ENCODE measurements at places on chromosomes 5 and 9.

GRCh38 chr9:37902796-37903646, 906 bp downstream of the SLC25A51 start:
- DNase-seq, result no peak

DNA sequence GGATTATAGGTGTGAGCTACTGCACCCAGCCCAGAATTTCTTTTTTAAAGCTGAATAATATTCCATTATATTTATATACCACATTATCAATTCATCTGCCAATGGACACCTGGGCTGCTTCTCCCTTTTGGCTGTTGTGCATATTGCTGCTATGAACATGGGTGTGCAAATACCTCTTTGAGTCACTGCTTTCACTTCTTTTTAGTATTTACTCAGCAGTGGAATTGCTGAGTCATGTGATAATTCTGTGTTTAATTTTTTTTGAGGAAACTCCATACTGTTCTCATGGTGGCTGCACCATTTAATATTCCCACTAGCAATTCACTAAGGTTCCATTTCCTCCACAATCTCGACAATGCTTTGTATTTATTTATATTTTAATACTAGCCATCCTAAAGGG, 36.1 kb upstream of the KIF4B start:
- no peak for DNase-seq

GRCh38 chr5:1468247-1468612, 23.0 kb upstream of the SLC6A3 start:
- DNase-seq, result peak; percentile 58

- no peak for DNase-seq
Measured at GRCh38 chr5:38381361-38381760, 123.0 kb downstream of the EGFLAM start.

DNA sequence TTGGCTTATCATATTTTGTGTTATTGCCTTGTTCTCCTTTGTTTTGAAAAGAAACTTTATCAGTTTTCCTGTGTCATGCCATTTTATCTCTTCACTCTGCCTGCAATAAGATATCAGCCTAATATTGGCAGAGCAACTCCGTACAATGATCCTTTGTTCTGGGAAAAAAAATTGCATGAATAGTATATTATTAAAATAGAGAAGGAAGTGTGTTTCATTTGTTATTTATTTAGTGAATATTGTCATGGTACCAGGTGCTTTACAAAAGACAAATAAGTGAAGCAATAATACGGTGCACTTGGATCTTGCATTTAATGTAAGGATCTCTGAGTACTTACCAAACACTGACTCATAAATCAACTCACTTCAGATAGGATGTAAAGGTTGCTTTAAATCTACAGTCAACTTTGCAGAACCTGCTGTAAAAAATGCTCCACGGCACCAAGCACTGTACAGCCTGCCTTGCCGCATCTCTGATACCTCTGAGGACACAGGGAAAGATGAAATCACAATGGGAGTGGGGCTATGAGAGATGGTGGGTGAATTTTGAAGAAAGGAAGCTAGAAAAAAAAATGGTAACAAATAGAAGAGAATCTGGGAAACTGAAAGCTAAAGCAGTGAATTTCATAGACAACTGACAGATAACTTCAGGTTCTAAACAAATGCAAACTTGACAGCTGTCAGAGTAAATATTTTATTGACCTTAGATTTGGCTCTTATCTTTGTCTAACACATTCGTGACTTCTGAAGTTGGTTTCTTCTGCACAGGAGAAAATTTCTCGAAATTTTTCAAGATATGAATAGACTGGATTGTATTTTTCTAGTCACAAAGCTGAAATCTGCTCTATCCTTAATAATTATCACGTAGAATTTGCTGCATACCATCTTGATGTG, 232.1 kb downstream of the ENC1 start:
- no peak for DNase-seq

GRCh38 chr5:393846-394275, 49.1 kb upstream of the EXOC3 start:
- DNase-seq, result no peak

DNA sequence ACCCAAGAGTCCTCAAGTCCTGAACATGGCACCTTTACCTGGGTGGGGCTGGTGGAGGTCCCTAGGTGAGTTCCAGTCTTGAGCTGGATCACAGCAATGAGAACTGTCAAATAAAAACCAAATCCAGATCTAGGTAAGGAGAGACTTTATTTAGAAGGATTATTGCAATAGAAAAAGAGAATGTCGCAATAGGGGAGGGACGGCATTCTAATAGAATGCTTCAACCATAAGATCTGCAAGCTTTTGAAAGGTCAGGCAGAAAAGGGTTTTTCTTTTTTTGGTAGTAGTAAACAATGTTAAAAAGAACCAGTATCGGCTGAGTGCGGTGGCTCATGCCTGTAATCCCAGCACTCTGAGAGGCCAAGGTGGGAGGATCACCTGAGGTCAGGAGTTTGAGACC, 5.2 kb upstream of the GCNT1 start:
- no peak for DNase-seq

DNA sequence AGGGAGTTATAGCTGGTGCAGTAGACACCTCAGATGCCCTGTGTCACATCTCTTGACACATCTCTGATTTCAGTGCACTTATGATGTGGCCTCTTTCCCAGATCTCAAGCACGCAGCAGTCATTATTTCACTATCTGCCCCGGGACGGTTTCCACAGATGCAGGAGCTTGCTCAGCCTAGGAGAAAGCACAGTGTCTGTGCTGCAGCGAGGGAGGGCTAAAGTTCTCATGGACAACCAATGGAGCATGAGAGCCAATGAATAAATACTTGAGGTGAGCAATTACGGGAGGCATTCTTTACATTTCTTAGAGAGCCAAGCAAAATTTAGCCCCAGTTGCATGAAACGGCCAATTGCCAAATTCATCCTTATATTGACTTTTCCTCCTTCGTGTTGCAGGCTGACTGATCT, 7.4 kb upstream of the MOB3B start:
- DNase-seq, result no peak

DNA sequence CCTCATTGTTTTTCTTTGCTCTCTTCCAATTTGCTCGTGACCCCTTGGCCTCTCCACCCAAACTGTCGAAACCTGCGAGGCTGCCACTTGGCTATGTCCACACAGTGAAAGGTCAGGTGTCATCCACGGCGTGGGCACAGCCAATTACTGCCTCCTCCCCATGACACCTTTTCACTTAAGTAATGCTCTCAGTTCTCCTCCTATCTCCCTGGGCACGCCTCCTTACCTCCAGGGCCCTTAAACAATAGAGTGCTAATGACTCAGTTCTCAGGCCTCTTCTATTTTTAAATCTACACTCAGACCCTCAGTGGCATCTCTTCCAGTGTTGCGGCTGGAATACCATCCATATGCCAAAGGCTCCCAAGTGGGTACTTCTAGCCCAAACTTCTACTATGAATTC, 256.8 kb downstream of the ROR2 start:
- DNase-seq, result no peak

- no peak for DNase-seq
Measured at GRCh38 chr9:19310246-19310645, 69.8 kb downstream of the RPS6 start.

DNA sequence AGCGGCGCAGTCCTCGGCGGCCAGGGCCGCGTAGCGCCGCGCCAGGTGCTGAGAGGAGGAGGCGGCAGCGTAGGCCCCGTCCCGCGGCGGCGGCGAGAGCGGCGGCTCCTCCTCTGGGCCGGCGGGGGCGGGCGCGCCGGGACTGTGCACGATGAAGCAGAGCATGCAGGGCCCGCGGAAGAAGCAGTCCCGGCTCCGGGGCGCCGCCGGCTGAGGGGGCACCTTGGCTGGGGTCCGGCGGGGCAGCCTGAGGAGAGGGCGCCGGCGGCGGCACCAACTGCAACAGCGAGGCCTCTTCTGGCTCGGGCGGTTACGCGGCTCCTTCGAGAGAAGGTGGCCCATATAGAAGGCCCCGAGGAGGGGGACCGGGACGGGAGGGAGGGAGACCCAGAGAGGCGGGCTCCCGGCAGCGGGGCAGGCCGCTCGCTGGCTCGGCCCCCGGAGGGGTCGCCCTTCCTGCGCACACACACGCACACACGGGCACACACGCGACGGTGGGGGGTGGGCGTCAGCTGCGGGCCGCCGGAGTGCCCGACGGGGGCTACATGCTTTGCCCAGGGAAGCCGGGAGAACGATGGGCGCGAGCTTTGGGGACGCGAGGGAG, 446 bp downstream of the FBXL17 start:
- DNase-seq, result peak; percentile 72

DNA sequence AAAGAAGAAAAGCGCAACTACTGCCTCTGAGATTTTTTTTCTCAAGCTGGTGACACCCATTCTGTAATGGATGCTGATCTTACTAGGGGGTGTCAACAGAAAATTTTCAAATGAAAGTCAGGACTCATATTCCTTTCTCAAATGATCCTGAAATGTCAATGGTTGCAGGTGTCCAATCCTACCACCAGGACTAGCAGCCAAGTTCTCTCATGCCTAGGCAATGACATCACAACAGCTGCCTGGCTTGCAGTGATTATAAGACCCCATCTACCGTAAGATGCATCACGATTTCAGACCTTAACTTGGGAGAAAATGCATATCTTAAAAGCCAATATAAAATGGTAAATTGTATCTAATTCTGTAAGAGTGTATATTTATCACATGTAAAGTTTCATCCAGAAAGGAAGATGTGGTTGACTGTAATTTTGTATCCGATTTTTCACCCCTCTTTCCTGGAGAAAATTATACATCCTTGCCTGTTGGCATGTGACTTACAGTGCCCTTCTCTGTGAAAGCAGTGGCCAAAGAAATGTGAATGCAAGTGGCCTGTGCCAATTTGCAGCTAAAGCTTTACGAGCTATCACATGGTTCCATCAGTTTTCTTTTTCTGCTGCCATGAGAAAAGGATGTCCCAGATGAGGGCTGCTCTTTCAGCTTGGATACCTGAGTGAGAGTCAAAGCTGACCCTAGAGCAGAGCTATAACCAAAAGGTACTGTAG, 104.4 kb downstream of the DENND1A start:
- DNase-seq, result no peak

DNA sequence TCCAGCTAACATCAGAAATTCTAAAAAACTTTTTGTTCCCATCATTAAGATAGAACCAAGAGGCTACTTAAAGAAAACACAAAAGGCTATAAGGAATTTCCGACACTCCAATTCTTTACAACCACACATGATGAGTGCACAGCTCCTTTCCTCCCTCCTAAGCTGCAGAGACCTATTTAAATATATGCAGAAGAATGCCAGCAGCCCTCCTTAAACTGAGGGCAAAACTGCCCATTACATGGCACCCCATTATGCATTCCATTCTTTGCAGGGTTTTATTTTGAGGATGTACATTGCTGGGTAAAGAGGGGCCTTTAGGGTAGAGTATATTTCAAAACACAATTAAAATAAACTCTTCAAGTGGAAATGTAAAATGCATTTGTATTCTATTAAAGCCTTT, 502.9 kb downstream of the RASEF start:
- no peak for DNase-seq

- peak; percentile 56 for DNase-seq
Measured at GRCh38 chr9:77433675-77434445, 214.3 kb downstream of the GNA14 start.

DNA sequence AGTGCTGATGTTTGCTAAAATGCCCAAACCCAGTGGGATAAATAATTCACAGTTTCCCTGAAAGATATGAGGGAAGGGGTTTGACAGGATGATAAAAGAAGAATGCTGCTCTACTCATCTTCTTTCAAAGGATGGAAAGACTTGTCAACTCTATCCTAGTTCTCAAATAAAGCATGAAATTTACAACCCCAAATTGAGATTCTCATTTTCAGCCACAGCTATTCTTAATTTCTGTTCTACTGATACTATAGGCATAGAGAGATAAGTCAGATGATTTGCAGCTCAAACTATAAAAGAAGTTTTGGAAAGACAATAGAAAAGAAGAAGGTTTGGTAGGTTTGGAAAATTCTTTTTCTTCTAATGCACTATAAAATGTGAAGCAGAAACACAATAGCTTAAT, 542.6 kb downstream of the CSNK1G3 start:
- no peak for DNase-seq

- no peak for DNase-seq
Measured at GRCh38 chr5:136740228-136740627, 374.9 kb upstream of the TRPC7 start.

GRCh38 chr9:136078024-136078423, 17.1 kb downstream of the NACC2 start:
- DNase-seq, result no peak

DNA sequence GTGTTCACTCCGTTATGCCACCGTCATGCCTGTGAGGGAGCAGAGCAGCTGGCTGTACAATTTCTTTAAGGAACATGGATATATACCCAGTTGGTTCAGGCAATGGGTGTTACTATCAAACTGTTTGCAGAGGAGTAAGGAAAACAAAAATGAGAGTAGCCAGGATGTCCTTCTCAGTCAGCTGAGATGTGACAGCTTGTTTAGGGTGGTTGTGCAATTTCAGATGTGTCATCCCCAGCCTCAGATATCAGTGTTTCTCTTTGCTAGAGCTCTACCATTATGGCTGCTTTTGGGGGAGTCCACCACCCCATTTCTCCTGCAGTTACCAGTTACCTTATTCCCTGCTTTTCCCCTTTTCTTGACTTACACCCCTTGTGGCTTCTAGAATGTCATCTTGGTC, 135.2 kb upstream of the SLC24A2 start:
- DNase-seq, result no peak

DNA sequence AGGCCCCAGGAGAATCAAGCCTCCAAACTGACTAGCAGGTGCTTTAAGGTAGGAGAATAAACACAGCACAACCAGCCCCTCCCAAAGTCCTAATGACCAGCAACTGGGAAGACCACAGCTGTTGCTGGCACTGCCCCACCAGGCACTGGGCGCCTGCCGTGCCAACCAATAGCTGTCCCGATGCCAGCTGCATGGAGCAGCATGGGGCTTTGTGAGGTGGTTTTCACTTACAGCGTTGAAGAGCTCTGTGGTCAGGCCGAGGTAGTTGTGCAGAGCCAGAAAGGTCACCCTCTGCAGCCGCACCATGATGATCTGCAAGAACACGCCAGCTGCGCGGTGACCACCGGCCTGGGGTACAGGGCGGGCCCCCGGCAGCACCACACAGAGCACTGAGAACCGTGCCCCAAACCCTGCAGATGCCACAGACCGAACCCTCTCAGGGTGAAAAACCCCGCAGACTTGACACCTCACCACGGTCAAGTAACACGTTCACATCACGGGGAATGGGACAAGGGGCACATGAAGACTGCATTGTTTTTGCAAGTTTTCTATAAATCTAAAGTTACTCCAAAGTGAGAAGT, 28.7 kb downstream of the PNPLA7 start:
- no peak for DNase-seq

- no peak for DNase-seq
Measured at GRCh38 chr9:135015096-135015495, 72.4 kb upstream of the OLFM1 start.

DNA sequence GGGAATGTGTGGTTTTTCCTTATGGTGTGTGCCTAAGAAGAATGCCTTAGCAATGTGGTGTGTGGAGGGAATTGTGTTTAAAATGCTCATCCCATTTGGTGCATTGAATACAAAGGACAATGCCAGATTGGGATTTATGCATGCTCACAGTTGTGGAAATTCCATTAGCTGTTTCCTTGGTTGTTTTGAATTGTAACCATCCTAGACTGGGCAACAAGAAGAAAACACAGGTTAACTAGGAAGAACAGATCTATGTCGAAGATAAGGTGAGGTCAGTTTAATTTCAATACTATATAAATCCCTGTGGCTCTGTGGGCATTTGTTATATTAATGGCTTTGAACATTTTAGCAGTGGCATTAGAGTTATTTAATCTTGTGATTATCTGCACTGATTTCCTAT, 266.8 kb downstream of the MAT2B start:
- DNase-seq, result no peak

- DNase-seq, result no peak
Measured at GRCh38 chr9:138020795-138021182, 143.2 kb downstream of the CACNA1B start.
